ENCODE measurements at places on chromosomes 5 and 9.

DNA sequence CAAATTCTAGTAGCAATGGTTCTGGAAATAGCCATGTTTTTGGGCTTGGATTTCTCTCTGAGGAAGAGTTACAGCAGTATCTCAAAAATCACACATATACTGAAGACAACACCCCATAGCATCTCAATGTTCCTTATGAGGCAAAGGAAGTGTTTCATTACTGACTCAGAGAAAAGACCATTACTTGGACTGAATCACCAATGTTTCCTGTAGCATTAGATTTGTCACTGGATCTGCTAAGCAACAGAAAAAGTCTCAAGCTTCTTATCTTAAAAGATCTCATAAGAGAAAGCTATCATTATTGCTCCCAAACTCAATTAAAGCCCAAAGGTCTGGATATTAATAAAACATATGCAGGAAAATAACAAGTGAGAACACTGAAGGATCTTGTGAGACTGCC is 272.4 kb downstream of the ADAMTS6 start:
- DNase-seq, result no peak

GRCh38 chr5:172577267-172577909 is 63.7 kb upstream of the NEURL1B start:
- no peak for DNase-seq

GRCh38 chr9:37455884-37456647 is 9.2 kb downstream of the ZBTB5 start:
- DNase-seq, result no peak

- no peak for DNase-seq
Observed at GRCh38 chr5:143064676-143065075, 294.5 kb downstream of the ARHGAP26 start.

DNA sequence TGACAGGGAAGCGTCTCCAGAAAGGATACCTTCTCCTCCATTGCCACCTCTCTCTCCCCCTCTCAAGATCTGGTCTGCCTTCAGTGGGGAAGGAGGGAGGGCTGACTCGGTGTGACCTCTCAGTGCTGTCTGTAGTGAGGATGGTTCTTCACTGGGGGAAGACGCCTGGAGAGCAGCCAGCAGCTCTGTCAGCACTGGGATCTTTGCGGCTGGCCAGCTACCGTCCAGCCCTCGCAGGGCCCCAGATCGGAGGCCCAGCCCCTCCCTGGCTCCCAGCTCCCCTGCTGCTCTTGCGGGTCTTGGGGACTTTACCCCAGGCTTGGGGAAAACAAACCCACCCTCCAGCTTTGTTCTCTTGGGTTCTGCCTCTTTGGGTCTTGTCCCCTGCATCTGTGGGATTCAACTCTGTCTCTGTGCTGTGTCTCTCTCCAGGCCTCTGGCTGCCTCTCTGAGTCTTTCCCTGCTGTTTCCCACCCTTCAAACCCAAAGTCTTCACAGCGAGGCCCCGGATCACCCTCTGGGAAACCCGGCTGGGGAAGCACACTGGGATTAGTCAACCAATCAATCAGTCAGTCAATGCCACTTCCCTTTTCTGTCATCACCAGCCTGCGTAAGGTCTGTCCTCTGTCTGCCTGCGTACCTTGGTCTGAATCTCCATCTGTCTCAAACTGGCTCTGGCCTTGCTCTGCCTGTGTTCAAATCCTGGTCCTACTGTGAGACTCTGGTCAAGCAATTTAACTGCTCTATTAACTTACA is 23.0 kb downstream of the FGF18 start:
- no peak for DNase-seq

- DNase-seq, result no peak
Observed at GRCh38 chr9:126448136-126448535, 121.5 kb downstream of the MVB12B start.

DNA sequence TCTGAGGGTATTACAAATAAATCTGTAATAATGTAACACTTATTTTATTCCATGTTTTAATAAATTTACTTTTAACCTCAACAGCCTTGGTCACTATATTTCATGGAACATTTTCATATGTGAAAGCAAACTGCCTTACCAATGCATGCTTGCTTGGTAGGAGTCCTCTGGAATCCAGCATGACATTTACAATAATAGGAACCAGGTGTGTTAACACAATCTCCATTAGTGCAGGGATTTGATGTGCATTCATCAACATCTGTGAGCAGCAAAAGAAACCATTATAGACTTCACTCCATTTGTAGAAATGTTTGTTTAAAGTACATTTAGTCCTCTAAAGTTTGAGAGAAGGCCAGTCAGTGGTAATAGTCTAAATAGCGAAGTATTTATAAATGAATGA is 159.4 kb downstream of the FBN2 start:
- DNase-seq, result no peak

DNA sequence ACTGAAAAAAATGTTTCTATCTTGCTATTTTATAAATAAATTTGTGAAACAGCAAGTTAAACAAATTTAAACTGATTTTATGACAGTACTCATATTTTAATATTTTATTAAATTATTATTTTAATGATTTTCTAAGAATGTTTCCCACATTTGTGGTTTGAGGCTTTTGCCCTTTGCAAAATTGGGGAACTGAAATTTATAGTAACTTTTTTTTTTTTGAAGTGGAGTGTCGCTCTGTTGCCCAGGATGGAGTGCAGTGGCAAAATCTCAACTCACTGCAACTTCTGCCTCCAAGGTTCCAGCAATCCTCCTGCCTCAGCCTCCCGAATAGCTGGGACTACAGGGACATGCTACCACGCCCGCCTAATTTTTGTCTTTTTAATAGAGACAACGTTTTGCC is 7.2 kb upstream of the ADGRV1 start:
- no peak for DNase-seq

GRCh38 chr5:172668594-172669071 is 27.6 kb downstream of the NEURL1B start:
- DNase-seq, result no peak

- no peak for DNase-seq
Observed at GRCh38 chr5:172186114-172186695, 1.8 kb downstream of the STK10 start.

DNA sequence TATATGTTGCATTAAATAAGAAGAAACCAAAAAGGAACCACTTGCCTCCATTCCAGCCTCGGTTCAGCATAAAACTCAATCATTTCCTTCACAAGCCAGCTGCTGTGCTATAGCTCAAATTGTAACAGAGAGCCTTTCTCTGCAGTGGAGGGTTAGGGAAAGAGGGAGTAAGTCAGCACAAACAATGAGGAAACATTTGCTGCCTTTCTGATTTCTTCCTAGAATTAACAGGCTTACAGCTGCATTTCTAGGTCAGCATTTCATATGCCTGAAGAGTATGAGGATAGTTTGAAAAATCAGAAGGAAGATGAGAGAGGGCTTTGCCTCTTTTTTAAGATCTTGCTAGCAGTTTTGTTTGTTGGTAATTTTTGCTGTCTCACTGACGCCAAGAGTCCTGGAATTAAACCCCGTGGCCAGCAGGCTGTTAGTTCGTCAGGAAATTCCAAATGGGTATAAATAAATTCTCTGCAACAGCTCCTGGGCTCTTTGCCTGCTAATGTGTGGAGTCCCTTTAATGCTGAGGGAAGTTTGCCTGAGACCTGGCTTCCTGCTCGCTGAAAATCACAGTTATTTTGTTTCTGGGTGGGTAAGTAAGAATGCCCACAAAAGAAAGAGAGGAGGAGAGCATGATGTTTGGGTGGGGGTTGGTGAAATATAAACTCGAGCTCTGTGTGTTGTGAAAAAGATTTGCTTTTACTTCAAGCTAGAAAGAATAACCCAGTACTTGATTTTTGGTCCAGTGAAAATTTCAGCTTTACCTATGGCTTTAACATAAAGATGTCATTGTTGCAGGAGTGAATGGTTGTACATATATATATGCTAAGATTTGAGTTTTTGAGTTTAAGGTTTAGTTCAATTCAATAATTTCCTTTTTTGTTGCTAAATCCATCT is 148.1 kb upstream of the DMRT1 start:
- DNase-seq, result no peak

- no peak for DNase-seq
Observed at GRCh38 chr5:9626955-9627354, 3.2 kb downstream of the TAS2R1 start.

GRCh38 chr5:159971038-159971437 is 37.9 kb upstream of the TTC1 start:
- DNase-seq, result no peak

DNA sequence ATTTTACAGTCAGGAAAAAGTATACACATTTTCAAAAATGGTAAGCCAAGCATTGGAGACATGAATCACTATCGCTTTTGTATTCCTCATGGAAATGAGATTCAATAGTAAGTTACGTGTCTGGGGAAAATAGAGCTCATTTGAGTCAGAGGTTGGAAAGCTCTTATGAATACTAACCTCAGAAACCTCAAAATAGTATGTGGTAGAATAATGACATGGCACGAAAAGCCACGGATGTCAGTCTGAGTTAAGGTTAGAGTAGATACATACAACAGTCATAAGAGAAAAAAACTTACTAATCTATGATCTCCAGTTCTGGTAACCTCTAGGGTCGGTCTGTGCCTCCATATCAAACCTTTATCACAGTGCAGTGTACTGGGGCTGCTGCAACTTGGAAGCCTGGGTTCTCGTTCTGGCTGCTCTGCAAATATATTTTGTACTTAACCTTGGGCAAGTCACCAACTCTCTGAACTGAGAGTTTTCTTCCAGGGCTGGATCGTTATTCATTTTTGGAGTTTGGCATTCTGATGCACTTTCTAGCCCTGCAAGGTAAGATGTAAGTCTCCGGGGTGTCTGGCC is 31.8 kb downstream of the MAP1B start:
- no peak for DNase-seq

DNA sequence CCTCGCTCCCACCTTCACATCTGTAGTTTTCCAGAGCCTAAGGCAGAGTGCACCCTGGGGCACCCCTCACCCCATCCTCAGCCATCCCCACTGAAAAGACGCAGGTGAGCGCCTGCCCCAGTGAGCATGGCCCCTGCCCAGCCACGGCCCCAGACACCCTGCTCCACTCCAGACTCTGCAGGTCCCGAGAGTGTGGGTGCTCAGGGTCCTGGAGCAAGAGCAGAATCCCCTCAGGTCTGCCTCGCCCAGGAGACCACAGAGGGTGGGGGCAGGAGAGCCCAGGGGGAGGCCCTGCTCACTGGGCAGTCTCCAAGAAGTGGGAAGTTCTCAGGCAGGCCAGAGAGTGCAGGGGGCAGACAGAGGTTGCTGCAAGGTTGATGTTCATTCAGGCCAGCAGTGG is 158.6 kb upstream of the PPP1R26 start:
- no peak for DNase-seq

DNA sequence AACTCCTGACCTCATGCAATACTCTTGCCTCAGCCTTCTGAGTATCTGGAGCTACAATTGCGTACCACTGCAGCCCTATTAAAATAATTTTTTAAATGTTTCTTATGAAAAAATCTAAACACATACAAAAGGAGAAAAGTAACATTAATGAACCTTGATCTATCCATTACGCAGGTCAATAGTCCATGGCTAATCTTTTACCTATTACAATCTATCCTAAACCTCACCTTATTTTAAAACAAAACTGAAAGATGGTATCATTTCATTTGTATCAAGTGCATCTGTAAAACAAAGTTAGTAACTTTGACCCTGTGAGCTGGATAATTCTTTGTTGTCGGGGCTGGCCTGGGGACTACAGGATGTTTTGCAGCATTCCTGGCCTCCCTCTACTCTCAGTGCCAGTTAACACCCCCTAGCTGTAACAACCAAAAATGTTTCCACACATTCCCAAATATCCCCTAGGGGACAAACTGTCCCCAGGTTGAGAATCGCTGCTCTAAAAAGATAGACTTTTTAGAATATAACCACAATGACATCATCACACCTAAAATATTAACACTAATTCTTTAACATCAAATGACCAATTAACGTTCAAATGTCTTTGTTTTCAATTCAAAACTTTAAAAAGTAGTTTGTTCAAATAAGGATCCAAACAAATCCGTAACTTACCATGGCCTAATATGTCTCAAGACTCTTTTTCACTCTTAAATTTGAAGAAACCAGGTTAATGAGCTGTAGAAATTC is 54.8 kb downstream of the RNF38 start:
- no peak for DNase-seq

DNA sequence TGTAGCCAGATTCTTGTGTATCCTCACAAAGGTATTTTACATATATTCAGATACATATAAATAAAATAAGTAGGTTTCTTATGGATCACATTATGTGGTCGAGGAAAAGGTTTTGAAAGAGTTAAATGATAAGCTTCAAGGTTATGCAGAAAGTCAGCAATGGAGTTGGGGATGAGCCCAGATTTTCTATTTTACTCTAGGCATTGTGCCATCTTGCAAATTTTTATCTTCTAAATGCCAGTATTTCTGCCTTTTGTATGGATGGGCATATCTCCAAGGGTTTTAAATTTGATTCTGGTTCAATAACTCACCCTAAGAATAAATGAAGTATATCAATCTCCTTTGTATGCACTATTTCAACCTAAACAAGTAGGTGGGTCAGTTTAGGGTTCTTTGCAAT is 410.7 kb downstream of the DMRTA1 start:
- DNase-seq, result no peak

GRCh38 chr5:173970878-173971650 is 17.9 kb upstream of the C5orf47 start:
- DNase-seq, result no peak

- DNase-seq, result no peak
Observed at GRCh38 chr5:130104895-130105688, 200.8 kb downstream of the CHSY3 start.

DNA sequence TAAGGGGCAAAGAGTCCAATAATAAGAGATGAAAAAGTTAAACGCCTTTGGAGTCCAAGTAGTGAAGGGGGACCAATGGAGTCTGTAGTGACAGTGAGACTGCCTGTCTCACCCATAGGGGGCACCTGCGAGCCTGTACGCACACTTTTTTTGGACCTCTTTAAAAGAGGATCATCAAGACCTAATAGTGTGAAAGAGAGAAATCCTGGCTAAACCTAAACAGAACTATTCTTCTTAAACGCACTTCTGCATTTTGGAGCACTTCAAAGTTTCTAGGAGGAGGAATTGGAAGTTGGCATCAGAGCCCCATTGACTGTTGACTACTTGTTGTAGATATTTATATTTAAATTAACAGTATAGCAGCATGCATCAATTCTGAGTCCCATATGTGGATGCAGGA is 636.1 kb upstream of the KLF4 start:
- DNase-seq, result no peak

DNA sequence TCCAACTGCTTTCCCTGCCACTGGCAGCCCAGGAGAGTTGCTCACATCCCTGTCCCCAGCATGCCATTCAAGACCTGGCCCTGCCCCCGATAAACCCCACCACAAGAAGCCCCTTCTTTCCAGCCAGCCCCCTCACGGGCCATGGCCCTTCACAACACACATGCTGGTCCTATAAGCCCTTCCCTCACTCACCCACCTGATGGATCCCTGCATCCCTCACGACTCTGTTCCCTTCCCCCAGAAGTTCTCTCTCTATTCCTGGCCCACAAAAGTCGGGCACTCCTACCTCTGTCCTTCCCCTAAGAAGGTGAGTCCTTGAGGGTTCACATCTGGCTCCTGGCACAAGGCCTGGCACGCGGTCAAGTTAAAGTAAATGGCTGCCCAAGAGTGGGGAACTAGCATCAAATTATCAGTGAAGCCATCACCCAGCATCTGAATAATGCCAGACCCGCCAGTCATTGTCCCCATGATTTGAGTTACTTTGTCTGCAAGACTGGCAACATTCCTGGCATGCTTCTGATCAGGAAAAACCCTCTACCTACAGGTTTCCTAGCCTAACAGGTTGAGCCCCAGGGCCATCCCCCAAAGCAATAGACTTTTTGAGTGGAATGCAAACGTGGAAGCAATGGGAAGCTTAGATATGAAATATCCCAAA is 65.9 kb downstream of the CRB2 start:
- no peak for DNase-seq

Measured in activated naive CD4-positive, alpha-beta T cell (primary cell).